Endodermal cell (in vitro differentiated cells): ENCODE measurements at places on chromosomes 1 and 21. TPM values are rescaled to one million over a fixed set of nuclear protein-coding genes. Genes with fewer than 3 reads are reported as not detected.

- DNase-seq: no peak
- no peaks in the 10 kb centered on the region for H3K36me3 ChIP-seq
- H3K4me1 ChIP-seq: no peaks in the 10 kb centered on the region
- H3K27ac ChIP-seq: no peak overlapping the region
- H3K27me3 ChIP-seq: no peaks in the 10 kb centered on the region
- no peak overlapping the region for H3K4me3 ChIP-seq
Observed at GRCh38 chr1:194362327-194362726, 1175.9 kb upstream of the B3GALT2 start.

GRCh38 chr1:54401799-54402198 lies 4.4 kb downstream of the SSBP3 start:
- H3K36me3 ChIP-seq: peaks cover 81% of the 10 kb centered on the region
- no peak for DNase-seq
- H3K4me1 ChIP-seq: peaks cover 21% of the 10 kb centered on the region

DNA sequence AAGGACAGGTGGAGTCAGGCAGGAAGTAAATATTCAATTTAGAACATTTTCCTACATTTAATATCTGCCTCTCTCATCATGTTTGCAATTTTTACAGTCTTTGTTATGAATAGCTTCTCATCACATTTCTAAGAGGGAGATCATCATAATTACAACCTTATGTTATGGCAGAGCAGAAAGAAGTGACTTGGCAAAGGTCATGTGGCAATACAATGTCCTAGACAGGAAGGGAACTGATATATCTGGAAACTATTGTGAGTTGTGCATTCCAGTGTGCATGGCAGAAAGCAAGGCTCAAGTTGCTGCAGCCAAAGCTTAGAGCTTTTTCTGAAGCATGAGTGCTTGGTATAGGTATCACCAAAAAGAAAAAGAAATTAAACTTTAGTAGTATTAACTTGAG lies 43.8 kb upstream of the PRRX1 start:
- H3K4me1 ChIP-seq: no peaks in the 10 kb centered on the region
- no peaks in the 10 kb centered on the region for H3K36me3 ChIP-seq
- no peaks in the 10 kb centered on the region for H3K27me3 ChIP-seq
- no peak overlapping the region for H3K4me3 ChIP-seq
- no peak for DNase-seq
- H3K27ac ChIP-seq: no peak overlapping the region

DNA sequence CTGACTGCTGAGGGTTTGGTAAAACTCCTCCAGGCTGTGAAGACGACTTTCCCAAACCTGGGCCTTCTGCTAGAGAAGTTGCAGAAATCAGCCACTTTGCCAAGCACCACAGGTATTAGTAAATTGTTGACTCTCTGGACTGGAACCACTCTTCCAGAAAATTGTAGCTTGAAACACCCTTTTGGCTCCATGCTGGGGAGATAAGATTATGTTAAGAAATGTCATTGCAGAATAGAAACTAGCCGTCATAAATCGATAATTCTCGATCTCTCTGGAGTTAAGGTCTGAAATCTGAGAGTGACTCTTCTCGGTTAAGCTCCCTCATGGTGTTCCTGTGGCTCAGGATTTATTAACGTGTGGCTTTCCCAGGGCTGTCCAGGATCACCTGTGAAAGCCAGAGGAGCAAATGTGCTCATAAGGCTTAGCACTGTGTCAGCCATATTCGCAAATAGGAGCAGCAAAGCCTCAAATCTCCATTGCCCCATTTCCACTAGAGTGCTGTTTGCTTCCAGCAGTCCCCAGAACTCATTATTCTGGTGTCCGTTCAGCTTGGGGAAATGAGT lies 54.6 kb downstream of the ZBTB40 start:
- no peak for DNase-seq
- H3K36me3 ChIP-seq: peaks cover 70% of the 10 kb centered on the region
- H3K27ac ChIP-seq: no peak overlapping the region
- peaks cover 4% of the 10 kb centered on the region for H3K4me1 ChIP-seq
- H3K27me3 ChIP-seq: no peaks in the 10 kb centered on the region

GRCh38 chr1:246753670-246754535 lies 29.7 kb downstream of the SCCPDH start:
- no peaks in the 10 kb centered on the region for H3K27me3 ChIP-seq
- peaks cover 4% of the 10 kb centered on the region for H3K36me3 ChIP-seq
- H3K27ac ChIP-seq: no peak overlapping the region
- DNase-seq: peak; percentile 95

GRCh38 chr1:28132171-28133167 lies 44.0 kb downstream of the PTAFR start:
- H3K4me1 ChIP-seq: no peaks in the 10 kb centered on the region
- DNase-seq: no peak
- H3K36me3 ChIP-seq: no peaks in the 10 kb centered on the region
- H3K27me3 ChIP-seq: no peaks in the 10 kb centered on the region
- H3K27ac ChIP-seq: no peak overlapping the region
- no peak overlapping the region for H3K4me3 ChIP-seq

- no peaks in the 10 kb centered on the region for H3K4me1 ChIP-seq
- H3K27me3 ChIP-seq: peaks cover 26% of the 10 kb centered on the region
- no peak overlapping the region for H3K4me3 ChIP-seq
- no peak for DNase-seq
- H3K27ac ChIP-seq: no peak overlapping the region
Observed at GRCh38 chr1:228376262-228376628, 30.4 kb downstream of the TRIM11 start.

- DNase-seq: no peak
- no peaks in the 10 kb centered on the region for H3K4me1 ChIP-seq
- H3K4me3 ChIP-seq: no peak overlapping the region
- H3K36me3 ChIP-seq: no peaks in the 10 kb centered on the region
- no peak overlapping the region for H3K27ac ChIP-seq
- no peaks in the 10 kb centered on the region for H3K27me3 ChIP-seq
Observed at GRCh38 chr1:59242370-59242769, 54.5 kb upstream of the FGGY start.

DNA sequence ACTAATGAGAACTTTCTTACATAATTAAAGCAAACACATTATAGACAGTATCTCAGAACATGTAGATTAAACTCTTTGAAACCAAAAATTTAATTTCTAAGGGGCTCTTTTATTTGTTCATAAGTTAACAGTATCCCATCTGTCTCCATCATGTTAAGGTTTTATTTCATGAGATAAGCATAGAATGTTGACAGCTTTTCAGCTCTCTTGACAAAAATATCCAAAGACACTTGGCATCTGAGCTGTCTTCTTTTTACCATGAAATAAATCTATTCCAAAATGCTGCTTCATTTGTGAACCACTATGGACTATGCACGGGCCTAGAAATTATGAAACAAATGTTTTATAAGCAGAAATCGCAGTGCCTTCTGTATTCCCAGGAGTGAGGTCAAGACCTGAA lies 45.2 kb downstream of the SCYL3 start:
- H3K4me1 ChIP-seq: no peaks in the 10 kb centered on the region
- no peak for DNase-seq
- no peak overlapping the region for H3K27ac ChIP-seq
- no peak overlapping the region for H3K4me3 ChIP-seq

DNA sequence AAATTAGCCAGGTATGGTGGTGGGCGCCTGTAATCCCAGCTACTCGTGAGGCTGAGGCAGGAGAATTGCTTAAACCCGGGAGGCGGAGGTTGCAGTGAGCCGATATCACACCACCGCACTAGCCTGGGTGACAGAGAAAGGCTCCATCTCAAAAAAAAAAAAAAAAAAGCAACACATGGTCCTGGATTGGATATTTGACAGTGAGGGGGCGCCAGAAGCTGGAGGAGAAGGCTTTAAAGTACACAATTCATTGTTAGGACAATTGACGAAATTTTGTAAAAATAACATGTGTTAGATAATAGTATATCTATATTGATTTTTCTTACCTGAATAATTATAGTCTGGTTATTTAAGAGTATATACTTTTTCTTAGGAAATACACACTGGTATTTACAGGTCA lies 50.2 kb upstream of the USP25 start:
- H3K27ac ChIP-seq: no peak overlapping the region
- H3K4me1 ChIP-seq: no peaks in the 10 kb centered on the region
- no peak for DNase-seq
- no peaks in the 10 kb centered on the region for H3K27me3 ChIP-seq

RIMKLA gene
- 0.73 to 23.4 TPM (median 1.5 TPM) in 3 replicates for total RNA-seq

PPIH gene
- total RNA-seq: 52.2 to 73.2 TPM (median 68.1 TPM) in 3 replicates

OPN3 gene
- total RNA-seq: 6.7 and 9.0 TPM in 2 replicates

TMIGD3 gene
- not detected in 3 replicates for total RNA-seq

SPOCD1 gene
- total RNA-seq: 2.8 to 3.4 TPM (median 3.1 TPM) in 3 replicates

RUNX1 gene
- 1.9 and 2.8 TPM in 2 replicates for total RNA-seq

C4BPA gene
- total RNA-seq: not detected in 2 replicates
